CD4-positive, alpha-beta T cell treated with Interleukin-17A for 1 hour (primary cell): ENCODE measurements at places on chromosomes 5 and 9.
A peak's percentile ranks its signal among the peaks of the same experiment; 100 is the strongest.

DNA sequence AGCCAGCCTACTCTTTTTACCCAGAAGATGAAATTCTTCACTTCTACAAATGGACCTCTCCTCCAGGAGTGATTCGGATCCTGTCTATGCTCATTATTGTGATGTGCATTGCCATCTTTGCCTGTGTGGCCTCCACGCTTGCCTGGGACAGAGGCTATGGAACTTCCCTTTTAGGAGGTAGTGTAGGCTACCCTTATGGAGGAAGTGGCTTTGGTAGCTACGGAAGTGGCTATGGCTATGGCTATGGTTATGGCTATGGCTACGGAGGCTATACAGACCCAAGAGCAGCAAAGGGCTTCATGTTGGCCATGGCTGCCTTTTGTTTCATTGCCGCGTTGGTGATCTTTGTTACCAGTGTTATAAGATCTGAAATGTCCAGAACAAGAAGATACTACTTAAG is 16.6 kb downstream of the OCLN start:
- DNase-seq: no peak

GRCh38 chr5:73615085-73615484 is 10.9 kb upstream of the ARHGEF28 start:
- no peak for DNase-seq

GRCh38 chr9:124217836-124218437 is 39.8 kb upstream of the NEK6 start:
- peak; percentile 26 for DNase-seq

- no peak for DNase-seq
Measured at GRCh38 chr5:173778784-173779304, 109.3 kb upstream of the CPEB4 start.

DNA sequence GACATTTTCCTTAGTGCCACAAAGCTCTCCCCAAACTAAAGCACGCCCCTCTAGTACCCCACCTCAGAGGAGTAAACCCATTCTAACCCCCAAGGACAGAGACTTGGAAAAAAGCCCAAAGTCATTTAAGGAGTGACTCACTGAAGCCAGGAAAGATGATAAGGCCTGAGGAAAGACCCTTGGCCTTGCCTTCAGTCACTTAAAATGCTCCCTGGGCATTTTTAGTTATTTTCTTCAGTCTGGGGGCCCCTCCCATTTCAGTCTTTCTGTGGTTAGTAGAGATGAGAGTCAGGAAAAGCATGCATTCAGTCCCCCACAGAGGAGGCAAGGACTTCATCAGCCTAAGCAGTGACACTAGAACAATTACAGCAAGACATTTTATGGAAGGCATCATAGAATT is 13.7 kb upstream of the TLX3 start:
- no peak for DNase-seq

- no peak for DNase-seq
Measured at GRCh38 chr9:121322037-121322736, 47.9 kb downstream of the STOM start.

DNA sequence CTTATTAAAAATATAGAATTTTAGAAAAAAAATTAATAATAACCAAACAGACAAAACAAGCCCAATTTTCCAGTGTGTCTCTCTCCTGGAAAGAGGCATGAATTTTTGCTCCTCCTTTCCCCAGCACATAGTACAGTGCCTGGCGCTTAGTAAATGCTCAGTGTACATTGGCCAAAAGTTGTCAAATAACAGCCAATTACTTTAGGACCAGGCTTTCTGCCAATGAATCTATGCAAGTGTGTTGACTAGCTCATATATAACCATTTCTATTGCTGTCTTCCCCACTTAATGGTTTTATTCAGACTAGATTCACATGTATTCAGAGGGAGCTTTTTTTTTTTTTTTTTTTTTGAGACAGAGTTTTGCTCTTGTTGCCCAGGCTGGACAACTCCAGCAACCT is 120.1 kb upstream of the CD180 start:
- DNase-seq: no peak

- no peak for DNase-seq
Measured at GRCh38 chr5:5788793-5789192, 366.3 kb downstream of the ICE1 start.

DNA sequence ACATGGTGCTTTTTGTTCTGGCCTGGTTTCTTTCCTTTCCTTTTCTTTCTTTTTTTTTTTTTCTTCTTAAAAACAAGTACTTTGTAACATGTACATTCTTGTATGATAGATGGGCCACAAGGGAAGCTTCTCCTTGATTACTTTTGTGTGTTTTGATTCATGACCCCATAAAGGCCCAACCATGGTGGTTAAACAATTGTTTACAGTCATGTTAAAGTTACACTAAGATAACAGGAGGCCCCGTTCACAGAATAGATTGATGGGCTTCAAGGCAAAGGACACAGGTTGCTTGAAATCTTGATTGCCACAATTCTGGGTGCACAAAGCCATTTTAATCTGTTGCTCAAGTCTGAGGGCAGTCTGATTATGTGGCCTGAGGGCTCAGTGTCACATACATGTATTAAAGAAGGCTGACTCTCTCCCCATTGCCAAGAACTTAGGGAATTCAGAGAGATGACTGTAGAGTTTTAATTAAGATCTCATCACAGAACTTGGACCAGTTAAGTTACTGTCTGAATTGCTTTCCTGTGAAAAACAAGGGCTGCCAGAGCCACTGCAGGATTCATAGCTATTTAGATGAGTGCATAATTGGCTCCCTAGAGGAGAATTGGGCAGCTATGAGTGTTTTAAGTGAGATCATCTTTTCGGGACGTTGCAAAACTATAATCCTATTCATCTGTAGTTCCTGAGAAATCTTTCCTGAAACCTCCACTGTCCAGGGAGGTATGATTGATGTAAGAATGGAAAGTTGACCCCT is 163.4 kb downstream of the TLE4 start:
- DNase-seq: no peak

- no peak for DNase-seq
Measured at GRCh38 chr5:115855959-115856358, 14.2 kb downstream of the AP3S1 start.

- DNase-seq: no peak
Measured at GRCh38 chr5:177610131-177610769, 10.3 kb downstream of the B4GALT7 start.

DNA sequence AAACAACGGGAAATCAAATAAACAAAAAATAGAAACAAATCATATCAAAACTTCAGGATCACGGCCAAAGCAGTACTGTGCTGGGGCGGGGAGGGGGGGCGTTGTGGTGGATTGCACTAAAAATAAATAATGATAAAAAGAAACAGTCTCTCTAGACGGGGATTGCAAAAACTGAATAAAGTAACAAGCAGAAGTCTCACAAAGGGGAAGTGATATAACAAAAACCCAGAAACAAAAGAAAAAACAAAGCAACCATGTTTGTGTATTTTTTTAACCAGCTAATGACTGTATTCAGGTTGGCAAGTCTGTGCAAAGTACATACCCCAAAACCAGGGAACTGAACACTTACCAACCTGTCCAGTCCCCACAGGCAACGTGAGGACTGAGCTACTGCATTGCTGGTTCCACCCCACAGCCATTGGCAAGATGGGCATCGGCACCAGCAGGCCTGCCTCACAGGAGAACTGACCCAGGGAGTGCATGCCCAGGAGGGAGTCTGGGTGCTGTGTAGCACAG is 24.1 kb downstream of the BICD2 start:
- DNase-seq: no peak

- no peak for DNase-seq
Measured at GRCh38 chr9:98438666-98439065, 183.2 kb upstream of the TBC1D2 start.

GRCh38 chr5:42513246-42513645 is 90.0 kb downstream of the GHR start:
- DNase-seq: no peak

GRCh38 chr9:72119853-72120252 is 29.4 kb upstream of the GDA start:
- DNase-seq: no peak

DNA sequence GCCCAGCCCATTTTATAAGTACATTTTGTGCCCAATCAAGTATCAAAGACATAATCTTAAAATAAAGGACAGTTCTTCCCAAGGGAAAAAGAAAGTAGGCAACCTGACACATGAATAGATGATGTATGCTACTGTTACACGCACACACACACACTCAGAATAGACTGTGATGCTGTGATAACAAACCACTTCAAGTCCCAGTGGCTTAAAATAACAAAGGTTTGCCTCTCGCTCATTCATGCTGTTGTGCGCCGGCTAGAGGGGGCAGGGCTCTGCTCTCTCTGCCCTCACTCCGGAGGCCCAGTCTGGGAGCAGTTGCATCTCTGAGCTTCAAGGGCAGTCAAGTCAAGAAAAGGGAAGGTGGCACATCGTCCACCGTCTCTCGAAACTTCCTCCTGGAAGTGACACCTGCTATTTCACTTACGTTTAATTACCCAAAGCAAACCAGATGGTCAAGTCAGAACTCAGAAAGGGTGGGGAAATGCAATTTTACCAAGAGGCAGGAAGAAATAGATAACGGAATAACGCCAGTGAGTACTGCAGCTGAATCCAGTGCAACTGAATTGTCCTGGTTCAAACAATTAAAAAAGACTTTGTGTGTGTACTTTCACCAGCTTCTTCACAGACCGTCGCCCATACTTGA is 43.3 kb downstream of the ANKRD33B start:
- DNase-seq: no peak

DNA sequence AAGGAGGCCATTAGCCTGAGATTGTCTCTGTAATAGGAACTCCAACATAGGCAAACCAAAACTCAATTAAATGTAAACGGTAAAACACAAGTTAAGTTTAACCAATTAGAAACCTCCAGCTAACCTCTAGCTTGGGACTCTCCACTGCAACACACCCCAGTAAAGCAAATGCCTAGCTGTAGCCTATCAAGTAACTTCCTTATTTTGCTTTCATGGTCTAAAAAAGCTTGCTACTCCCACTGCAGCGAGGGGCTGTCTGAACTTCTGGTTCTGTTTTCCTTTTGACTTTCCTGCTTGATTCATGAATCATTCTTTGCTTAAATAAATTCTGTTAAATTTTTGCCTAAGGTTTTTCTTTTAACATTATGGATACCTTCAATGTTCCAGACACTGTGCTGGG is 24.4 kb upstream of the C5orf46 start:
- DNase-seq: no peak

DNA sequence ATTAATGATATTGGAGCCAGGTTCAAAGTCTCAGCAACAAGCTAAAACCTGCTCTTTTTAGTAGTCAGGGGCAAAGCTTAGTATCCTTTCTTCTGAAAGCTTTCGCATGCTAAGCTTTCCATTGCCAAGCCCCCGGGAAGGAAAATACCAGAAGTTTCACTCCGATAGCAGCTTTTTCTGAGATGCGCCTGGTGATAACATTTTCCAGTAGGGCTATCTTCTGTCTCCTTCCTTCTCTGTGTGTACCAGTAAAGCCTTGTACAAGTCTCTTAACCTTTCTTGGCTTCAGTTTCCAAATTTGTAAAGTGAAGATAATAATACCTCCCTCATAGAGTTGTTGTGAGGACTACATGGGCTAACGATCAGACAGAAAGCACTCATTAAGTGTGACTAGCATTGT is 36.7 kb downstream of the DOCK8 start:
- no peak for DNase-seq

GRCh38 chr5:66655395-66656324 is 59.5 kb downstream of the MAST4 start:
- no peak for DNase-seq

- DNase-seq: no peak
Measured at GRCh38 chr5:178304016-178304415, 71.4 kb upstream of the PHYKPL start.

- DNase-seq: no peak
Measured at GRCh38 chr5:117487556-117487955, 912.9 kb upstream of the SEMA6A start.

DNA sequence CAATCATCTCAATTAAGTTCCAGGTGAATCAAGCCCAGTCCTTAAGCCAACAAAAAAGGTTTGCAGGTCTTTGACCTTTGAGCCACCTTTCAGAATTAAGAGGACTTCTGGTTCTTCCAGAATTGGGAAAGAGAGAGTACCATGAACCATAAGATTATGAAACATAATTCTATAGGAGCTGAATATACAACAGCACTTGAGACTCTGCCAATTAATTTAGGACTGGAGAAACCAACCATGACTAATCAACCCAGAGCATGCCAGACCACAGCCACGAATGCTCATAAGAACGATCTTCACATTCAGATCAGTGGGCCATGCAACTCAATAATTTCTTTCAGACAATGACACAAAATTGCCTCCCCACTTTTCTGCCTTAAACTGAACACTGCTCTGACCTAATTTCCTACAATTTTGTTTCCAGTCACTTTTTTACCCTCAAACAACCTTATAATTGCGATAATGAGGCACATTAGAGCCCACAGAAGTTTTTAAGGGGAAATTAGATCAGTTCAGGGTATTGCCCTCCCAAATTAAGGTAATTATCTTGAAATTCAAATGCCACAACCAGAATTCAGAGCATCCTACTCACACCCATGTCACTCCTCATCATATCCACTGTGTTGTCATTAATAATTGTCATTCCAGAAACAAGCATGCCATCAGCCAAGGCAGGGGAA is 213.4 kb downstream of the ATPSCKMT start:
- no peak for DNase-seq

GRCh38 chr5:18546591-18546990 is 912.3 kb downstream of the TAF11L14 start:
- no peak for DNase-seq

DNA sequence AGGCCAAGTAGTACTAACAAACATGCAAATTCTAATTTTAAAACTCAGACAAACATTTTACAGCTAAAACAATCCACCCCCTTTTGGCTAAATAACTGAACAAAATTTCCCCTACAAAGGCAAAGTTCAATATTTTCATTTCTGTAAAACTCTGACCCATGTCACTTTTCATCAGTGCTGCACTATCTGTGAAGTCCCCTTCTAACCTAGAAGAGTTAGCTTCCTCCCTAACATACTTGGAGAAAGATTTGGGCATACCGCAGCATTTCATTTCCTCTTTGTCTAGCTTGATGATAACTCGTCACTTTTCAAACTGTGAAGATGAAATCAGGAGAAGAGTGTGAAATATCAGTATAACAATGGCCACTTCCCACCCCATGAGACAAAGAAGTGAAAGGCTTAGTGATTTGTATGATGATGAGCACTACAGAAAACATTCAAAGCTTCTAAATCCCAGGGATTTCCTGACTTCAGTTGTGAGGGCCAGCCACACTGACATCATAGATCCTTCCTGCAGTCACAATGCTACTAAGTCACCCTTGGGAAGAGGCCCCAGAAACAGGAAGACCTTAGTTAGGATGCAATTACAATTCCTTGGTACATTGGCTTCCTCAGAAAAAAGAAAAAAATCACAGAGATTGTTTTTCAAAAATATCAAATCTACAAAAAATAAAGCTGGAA is at the start of gene FAM81B:
FAM81B (plus strand) TSS at position 555 of the 681 bp plus-strand sequence; CDS start at position 579, 24 bp downstream.
- DNase-seq: no peak

- DNase-seq: no peak
Measured at GRCh38 chr5:68547622-68548021, 332.1 kb downstream of the PIK3R1 start.

- no peak for DNase-seq
Measured at GRCh38 chr5:108125771-108126511, 256.0 kb downstream of the FBXL17 start.
